ENCODE measurements at places on chromosomes 3 and 15.
A peak's percentile ranks its signal among the peaks of the same experiment; 100 is the strongest.

- peak; percentile 62 for DNase-seq
These were observed 5.1 kb upstream of the SEMA7A start for GRCh38 chr15:74438721-74439316.

DNA sequence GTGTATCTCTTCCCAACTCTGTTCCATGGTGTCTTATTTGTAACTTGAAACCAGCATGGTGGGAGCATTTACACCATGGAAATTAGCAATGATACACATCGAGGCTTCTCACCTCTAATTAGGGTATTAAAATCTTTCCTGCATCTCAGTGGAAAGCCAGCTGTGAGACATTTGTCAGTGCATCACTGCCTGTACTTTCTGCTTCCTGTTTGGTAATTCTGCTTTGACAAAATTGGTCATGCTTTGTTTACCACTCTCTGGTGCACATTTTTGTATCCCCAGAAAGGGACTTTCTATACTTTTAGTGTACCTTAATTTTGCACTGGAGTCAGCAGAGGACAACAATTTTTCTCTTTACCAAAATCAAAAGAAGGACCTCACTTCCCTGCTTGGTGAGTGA, 402.1 kb downstream of the PDCD6IP start:
- DNase-seq, result no peak

DNA sequence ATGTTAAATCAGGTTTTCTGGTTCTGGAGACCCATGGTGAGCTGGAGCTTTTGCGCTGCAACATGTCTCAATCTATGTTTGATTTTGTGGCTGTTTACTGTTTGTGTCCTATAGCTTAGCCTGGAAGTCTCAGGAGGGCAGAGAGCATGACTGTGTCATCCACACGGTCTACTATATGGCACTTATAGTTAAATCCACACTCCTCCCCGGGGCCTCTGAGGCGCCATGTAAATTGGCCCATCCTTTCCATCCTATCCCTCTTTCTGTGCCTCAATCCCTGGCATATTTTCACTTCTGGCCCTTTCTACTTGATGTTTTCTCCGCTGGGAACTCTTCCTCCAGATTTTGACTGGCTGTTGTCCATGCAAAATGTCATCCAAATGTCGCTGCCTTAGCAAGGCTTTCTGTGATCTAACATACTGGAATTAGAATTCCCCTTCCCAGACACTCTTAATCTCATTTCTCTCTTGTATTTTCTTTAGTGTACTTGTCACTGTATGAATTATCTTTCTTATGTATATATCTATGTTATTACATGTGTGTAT, 560.8 kb upstream of the RGMA start:
- DNase-seq, result no peak

DNA sequence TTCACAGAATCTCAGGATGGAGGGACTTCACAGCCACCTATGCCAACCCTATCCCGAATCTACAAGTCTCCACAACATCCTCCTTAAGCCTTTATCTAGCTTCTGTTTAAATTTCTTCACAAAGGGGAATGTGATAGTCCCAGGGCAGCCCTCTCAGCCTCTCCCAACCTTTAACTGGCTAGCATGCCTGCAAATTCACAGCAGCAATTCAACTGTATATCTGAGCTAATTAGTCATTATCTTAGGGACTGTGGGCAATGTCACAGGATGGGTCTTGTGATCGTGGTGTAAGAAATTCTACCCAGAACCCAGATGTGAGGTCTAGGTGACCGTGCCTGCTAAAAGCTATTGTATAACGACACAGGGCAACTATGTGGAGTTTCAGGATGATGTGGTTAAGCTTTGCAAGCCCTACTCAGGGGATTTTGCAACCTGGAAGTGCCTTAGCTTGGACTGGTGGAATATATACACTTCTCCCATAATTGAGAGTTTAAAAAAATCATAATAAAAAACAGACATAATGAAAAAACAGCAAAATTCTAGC, 65.5 kb upstream of the FBN1 start:
- DNase-seq, result no peak

DNA sequence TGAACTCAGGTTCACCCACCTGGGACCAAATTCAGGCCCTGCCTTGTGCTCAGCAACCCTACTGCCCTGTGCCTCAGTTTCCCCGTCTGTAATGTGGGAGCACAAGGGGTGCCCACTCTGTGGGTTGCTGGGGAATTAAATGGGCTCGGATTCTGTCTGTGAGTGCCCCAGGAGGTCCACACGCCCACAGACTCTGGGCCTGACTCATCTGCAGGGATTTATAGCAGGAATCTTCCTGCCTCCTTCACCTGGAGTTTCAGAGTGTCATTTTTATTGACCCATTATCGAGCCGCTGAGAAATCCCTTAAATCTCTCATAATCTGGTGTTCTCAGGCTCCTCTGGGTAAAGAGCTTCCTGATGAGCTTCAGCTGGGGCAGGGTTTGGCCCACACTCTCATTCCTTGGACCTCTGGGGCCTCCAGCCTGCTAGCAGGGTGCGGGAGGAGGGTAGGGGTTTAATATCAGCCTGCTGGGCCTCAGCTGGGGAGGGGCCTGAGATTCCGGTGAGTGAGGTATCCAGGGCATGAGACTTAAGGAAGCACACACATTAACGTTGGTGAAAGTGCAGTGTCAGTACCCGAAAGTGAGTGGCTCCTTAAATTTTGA, 16.4 kb downstream of the C3orf18 start:
- no peak for DNase-seq

- DNase-seq, result no peak
These were observed 2.5 kb upstream of the EFCC1 start for GRCh38 chr3:128998561-128998960.

GRCh38 chr3:72568083-72568482, 280.2 kb downstream of the SHQ1 start:
- no peak for DNase-seq

GRCh38 chr3:45092132-45093031, 53.8 kb downstream of the CDCP1 start:
- DNase-seq, result no peak

- DNase-seq, result no peak
These were observed 57.8 kb downstream of the CDC25A start for GRCh38 chr3:48130321-48130904.

DNA sequence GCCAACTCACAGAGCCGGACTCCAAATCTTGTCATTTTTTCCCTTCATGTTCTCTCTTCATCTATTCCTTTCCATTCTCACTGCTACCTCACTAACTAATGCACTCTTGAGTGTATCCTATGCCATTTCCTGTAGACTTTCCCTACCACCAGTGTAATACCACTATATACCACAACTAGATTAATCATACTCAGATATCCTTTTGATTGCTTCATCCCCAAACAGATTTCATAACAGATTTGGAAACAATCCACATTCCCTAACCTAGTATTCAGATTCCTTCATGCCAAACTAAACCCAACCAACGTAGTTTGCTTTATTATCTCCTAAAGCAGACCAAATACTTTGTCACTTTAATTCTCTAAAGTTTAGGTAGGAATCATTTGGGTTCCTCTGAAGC, 2.6 kb upstream of the PLOD2 start:
- DNase-seq, result no peak

- DNase-seq, result no peak
These were observed 364.3 kb upstream of the ADAMTS9 start for GRCh38 chr3:65052101-65052500.

GRCh38 chr3:157078131-157078810, 81.7 kb downstream of the CCNL1 start:
- no peak for DNase-seq

DNA sequence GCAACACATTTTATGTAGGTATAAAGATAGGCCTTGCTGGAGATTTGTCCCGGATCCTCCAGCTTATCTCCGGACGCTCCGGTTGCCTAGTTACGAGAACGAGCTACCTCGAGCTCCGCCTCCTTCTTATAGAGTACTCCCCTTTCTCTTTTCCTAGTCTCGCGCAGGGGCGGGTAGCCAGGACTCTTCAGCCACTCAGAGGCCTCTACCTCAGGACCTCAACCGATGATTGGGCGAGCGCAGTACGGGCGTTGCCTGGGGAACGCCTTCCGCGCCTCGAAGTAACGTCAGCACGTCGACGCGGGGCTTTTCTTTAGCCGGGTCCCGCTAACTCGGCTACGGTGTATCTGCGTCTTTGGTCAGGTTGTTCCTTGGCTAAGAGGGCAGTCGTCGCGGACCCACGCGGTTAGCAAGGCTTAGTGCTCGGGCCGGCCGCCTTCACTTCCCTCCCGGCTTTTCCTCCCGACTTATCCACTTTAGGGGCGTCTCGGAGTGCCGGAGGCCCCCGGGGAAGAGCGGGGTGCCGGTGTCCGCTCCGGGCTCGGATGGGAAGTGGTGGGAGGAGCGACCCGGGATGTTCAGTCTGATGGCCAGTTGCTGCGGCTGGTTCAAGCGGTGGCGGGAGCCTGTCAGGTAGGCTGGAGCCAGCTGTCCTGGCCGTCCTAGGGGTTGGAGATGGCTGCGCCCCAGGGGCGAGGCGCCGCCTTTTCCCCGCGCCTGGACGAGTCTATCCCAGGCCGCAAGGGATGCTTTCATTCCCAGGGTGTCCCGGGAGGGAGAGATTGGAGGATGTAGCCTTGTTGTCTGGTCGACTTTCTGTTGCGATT, at the start of gene ARL13B:
Gene ARL13B (plus strand): TSS at position 306 of the 827 bp plus-strand sequence. CDS start 269 bp downstream, at position 575.
- peak; percentile 88 for DNase-seq

DNA sequence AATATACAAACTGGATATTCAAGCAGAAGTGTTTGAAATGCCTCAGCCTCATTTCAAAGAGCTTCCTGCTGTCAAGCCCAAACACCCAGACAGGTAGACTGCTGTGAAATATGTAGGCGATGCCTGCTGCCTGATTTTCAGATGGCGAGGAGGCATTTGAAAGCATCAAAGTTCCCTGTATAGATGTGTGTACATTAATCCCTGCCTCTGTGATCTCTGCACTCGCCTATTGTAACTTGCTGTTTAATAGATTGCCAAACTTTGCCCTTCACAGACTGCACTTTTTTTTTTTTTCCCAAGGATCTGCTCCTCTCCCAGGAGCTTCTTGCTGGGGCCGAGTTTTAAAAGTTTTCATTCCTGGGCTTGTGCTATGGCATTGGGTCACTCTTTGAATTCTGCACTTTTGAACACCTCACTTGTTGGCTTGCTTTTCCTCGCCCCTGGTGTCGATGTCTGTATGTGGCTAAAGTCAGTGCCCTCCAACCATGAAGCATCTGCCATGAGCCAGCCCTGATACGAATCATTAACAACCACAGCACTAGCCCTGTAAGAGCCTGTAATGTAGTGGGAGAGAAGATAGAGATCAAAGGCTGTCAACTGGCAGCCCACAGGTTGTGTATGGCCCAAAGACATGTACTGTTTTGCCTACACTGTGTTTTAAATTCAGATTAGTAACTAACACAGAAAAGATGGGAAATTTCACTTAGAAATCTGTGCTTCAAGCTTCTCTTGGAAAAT, 287.6 kb upstream of the ICE2 start:
- no peak for DNase-seq

GRCh38 chr3:43515970-43516635, 105.7 kb downstream of the ANO10 start:
- no peak for DNase-seq

DNA sequence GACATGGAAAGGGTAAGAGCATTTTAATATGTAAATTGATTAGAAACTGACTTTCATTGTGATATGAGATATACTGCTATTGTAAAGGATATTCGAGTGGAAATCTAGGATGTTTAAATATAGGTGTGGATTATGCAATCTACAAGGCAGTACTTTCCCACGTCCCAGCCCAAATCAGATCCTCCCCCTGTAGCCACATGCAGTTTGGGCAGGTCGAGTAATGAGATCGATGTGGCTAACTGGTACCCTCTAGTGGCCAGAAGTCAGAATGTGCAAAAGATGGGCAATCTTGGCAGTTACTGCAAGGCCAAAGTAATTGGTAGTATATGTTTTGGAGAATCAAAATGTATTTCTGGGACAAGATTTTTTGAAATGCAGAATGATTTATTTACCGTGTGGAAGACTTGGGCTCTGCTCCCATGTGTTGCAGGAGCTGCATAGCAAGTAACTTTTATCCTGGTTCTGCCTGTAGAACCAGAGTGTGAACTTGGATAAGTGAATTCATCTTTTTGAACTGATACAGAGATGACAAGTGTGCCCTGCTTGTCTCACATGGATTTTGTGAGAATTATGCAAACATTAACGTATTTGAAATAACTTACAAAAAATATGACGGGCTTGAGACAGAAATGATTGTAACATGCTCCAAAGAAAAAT, 94.5 kb upstream of the ADAMTSL3 start:
- no peak for DNase-seq

- DNase-seq, result no peak
These were observed 35.7 kb downstream of the ROPN1B start for GRCh38 chr3:126004692-126005091.

Data from activated T-helper 9 cell treated with anti-CD3 and anti-CD28 coated beads, Interleukin-2, amount 50 U/mL, for 16 hours (primary cell).